ENCODE measurements at places on chromosomes 12 and 14. TPM values are rescaled to one million over a fixed set of nuclear protein-coding genes. Genes with fewer than 3 reads are reported as not detected.

SLC7A7 gene
- 10.2 TPM for total RNA-seq

NANOG gene
- total RNA-seq = not detected

SSTR1 gene
- total RNA-seq = 5.5 TPM

SCYL2 gene
- total RNA-seq = 61.2 TPM

CCDC196 gene
- total RNA-seq = not detected

ACVR1B gene
- 13.1 TPM for total RNA-seq

DBX2 gene
- total RNA-seq = 0.12 TPM

SMOC1 gene
- 1.8 TPM for total RNA-seq

INSM2 gene
- total RNA-seq = not detected

ISM2 gene
- total RNA-seq = not detected

All from hair follicle dermal papilla cell (primary cell).